ENCODE measurements at places on chromosomes 1 and 21.

- DNase-seq, result peak; percentile 18
Measured at GRCh38 chr1:6392809-6393399, 663 bp downstream of the ACOT7 start.

GRCh38 chr1:93081716-93082115 lies 2.6 kb downstream of the MTF2 start:
- no peak for DNase-seq

DNA sequence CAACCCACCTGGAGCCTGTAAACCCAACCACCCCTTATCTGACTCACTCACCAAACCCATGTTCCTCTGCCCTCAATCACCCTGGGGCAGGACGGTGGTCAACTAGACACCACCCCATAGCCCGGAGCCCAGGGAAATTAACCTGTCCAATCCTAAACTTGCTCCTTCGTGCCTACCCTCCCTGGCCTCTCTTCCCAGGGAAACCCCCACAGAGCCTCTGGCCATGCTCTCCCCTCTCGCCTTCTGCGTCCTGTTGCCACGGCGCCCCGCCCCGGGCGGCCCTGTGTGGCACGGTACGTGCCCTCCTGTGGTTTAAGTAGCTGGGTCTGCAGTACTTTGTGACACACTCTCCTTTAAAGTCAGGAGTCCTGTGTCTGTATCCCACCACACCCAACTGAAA lies 4.0 kb upstream of the FTCD start:
- no peak for DNase-seq

DNA sequence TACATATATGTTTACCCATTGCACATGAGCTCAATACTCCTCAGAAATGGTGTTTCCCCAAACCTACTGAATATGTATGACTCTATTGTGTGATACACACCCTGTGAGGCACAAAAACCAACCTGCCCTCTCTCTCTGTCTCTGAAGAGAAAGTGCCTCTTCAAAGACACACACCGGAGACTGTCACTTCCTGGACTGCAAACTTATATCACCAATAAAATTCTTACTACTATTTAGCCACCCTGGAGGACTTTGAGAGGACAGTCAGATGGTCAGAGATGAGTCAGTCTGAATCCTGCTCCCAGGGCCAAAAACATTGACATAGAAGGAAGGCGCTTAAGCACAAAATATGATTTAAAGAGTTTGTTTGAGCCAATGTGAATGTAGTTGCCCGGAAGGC lies 110.4 kb downstream of the PPIAL4G start:
- DNase-seq, result no peak

- DNase-seq, result peak; percentile 35
Measured at GRCh38 chr1:64965366-64966157, 787 bp downstream of the JAK1 start.

- DNase-seq, result no peak
Measured at GRCh38 chr1:111476214-111476613, 2.4 kb downstream of the C1orf162 start.

DNA sequence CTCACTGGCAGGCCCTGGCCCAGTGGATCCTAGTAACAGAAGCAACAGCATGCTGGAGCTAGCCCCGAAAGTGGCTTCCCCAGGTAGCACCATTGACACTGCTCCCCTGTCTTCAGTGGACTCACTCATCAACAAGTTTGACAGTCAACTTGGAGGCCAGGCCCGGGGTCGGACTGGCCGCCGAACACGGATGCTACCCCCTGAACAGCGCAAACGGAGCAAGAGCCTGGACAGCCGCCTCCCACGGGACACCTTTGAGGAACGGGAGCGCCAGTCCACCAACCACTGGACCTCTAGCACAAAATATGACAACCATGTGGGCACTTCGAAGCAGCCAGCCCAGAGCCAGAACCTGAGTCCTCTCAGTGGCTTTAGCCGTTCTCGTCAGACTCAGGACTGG lies 7.7 kb downstream of the CGN start:
- DNase-seq, result no peak

DNA sequence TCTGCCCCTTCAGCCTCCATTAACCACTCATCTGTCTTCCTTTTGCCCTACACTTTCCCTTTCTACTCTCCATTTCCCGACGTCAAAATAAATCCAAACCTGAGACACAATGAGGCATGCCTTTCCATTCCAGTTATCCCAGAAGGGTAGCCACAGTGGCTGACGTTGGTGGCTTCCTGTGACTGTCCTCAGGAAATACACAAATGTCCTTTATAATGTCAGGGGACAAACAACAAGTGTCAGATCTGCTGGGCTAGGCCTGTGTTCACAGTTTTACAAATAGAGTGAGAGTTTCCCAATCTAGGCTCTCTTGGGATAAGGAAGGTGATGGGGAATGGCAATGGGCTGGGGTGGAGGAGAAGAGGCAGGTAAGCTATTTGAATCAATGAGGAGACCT lies 135.3 kb downstream of the BRINP2 start:
- DNase-seq, result no peak

GRCh38 chr1:224696891-224697765 lies 81.0 kb downstream of the CNIH3 start:
- DNase-seq, result no peak

GRCh38 chr1:162091681-162092524 lies 22.4 kb downstream of the NOS1AP start:
- DNase-seq, result no peak

GRCh38 chr1:21334214-21335087 lies 44.2 kb upstream of the ECE1 start:
- no peak for DNase-seq

DNA sequence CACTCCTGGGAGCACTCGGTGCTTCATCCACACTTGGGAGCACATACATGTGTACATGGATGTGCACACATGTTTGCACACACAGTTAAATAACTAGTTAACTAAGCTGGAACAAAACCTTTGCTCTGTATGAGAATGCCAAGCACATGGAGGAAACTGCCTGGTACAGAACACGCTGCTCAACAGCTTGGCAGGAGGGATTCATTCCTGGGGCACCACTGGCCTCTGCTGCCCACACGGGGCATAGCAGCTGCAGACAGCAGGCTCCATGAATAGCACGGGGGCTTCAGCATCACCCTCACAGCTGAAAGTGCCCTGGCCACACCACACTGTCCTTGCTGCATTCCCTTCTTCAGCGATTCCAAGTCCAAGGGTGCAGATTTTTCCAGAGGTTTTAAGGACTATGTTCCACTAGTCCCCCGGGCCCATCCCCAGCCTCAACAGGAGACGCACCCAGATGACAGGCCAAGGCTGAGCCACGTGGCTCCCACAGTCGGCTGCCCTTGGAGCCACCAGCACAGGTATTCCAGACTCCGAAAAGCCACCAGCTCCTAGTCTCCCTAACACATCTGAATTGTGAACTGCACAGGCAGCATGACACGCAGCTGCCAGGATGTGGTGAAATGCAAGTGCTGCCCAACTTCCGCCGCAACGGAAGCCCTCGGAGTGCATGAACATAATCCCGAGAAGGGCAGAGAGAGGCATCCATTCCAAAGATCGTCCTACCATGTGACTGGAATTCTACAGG lies 16.9 kb downstream of the NPHP4 start:
- peak; percentile 29 for DNase-seq

- no peak for DNase-seq
Measured at GRCh38 chr1:154502744-154503115, 518 bp upstream of the SHE start.

- no peak for DNase-seq
Measured at GRCh38 chr1:150810958-150811659, 3.0 kb upstream of the CTSK start.

DNA sequence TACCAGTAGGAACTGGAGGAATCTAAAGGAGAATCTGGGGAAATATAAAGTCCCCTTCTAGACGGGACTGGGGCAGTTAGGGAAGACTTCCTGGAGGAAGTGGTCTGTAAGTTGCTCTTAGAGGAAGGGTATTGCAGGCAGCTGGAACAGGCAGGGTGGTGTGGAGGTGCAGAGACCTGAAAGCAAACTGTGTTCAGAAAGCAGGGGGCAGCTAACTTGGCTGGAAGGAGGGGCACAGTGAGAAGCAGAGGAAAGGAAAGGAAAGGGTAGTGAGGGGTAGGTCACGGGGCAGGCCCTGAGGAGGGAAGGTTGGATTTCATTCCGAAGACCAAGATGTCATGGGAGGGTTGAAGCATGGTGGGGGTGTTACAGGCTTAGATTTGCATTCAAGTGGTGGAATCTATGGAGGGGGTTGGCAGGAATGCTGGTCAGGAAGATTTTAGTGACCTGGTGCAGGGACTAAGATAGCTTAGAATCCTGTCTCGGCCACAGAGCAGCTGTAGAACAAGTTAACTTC lies 240.7 kb downstream of the FOXD2 start:
- DNase-seq, result no peak

GRCh38 chr1:64471218-64472039 lies 1.5 kb downstream of the CACHD1 start:
- peak; percentile 37 for DNase-seq

DNA sequence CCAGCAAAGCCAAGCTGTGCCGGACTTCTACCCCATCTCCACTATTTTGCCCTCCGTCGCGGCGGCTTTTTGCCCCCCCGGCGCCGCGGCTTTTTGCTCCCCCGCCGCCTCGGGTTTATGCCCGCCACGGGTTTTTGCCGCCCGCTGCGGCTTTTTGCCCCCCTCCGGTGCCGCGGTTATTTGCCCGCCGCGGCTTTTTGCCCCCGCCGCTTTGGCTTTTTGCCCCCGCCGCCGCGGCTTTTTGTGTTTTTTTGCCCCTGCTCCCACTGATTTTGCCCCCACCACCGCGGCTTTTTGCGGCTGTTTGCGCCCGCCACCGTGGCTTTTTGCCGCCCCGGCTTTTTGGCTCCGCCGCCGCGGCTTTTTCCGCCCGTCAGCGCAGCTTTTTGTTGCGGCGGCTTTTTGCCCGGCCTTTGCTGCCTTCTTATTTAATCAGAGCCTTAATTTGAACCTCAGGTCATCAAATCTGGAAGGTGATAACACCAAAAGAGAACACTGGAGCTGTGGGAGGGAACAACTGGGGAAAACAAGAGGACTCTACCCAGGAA lies 106.0 kb downstream of the TPTE start:
- DNase-seq, result no peak

DNA sequence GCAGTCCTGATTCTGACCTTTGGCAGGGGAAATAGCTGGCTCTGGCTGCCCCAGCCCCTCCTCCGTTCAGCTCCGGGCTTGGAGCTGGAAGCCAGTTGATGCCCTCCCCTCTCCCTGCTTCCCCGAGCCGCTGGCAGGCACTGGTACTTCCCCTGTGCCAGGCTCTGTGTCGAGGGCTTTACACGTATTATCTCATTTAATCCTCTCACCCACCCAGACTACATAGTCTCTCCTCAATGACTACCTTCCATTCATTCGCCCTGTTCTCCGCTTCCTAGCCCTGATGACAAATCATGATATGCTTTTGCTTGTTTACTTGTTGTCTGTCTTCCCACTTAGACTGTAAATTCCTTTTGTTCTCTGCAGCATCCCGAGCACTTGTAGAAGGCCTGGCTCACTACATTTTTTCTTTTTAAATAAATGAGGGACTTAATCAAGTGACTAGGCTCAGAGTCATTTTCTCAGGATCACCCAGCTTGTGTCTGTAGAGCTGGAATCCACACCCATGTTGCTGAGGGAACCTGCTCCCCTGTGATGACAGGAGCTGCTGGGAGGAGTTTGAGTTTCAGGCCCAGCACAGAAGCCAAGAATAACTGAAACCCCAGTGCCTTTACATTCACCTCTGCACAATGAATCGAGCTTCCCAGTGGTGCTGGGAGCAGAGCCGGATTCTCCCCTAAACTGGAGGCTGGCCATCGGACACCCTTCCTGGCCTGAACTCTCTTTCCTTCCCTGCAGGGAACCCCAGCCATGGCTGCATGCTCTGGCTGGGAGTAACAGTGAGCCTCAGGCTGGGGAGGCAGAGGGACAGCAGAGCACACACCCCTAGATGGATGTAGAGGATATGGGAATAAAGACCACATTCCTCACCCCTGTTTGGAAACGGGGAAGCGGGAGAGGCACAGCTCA lies 58.3 kb downstream of the UBIAD1 start:
- no peak for DNase-seq

GRCh38 chr1:110163591-110163990 lies 13.3 kb downstream of the SLC6A17 start:
- no peak for DNase-seq

DNA sequence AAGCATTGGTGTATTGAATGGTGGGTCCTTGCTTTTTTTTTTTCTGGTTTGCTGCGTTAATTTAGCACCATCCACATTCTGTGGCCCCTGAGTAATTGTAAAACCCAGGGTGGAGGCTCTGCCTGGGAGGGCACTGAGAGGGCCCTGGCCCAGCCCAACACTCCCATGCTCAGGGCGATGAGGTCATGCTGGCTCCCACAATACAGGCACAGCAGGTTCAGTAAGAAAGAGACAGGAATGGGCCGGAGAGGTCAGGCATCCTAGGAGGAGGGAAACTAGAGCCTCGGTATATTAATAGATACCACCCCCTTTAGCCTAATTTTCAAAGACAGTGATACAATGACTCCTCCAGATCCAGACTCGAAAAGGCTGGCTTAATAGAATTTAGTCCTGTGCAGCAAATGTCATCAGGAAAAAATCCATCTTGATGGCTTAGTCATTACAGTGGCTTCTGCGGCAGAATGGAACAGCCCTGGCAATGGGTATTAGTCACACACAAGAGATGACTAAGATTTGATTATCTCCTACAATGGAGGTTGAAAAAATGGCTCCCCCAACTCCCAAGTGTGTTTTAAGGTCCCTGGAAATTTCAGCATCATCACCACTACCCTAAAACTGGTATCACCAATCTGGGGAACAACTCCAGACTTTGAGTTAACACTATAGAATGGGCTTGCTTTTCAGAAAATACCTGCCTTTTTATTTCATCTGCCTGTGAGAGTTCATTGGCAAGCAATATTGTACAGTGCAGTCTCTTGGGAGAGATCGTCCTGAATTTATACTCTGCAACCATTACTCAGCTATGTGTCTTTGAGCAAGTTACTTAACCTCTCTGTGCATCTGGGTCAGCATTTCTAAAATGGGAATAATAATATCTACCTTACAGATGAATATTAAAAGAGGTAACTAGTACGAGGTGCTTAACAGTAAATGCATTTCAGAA lies 43.9 kb upstream of the LYST start:
- DNase-seq, result no peak

- no peak for DNase-seq
Measured at GRCh38 chr21:37551993-37552355, 185.4 kb downstream of the DYRK1A start.

- no peak for DNase-seq
Measured at GRCh38 chr1:101769520-101769919, 227.2 kb downstream of the OLFM3 start.

GRCh38 chr21:29656504-29657239 lies 283.1 kb downstream of the GRIK1 start:
- DNase-seq, result no peak

DNA sequence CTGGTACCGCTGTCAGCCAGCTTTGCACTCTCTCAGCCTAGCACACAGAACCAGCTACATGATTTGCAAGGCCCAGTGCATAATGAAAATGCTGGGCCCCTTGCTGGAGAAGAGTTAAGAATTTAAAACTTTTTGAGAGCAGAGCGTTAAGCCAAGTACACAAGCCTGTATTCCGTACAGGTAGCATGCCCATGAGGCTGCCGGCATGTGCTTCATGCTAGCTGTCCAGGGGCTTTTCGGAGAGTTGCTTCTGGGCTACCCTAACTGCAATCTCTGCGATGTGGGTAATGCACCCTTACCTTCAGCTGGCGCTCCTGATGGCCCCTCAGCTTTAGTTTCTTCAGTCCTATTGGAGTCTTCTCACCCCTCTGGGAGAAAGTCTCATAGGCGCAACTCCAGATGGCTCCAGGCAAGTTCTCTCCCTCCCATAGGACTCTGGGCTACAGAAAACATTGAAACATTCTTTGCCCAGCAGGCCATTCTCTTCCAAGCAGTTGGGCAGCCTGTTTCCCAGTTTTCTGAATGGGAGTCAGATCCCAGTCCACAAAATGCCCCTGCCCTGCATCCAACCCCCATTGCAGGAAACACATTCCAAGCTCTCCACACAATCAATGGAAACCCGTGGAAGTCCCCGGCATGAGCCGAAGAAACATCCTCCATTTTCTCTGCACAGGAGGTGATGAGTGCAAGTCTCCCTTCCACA lies 5.7 kb upstream of the AKT3 start:
- no peak for DNase-seq
